ENCODE measurements at places on chromosomes 13 and 19.

DNA sequence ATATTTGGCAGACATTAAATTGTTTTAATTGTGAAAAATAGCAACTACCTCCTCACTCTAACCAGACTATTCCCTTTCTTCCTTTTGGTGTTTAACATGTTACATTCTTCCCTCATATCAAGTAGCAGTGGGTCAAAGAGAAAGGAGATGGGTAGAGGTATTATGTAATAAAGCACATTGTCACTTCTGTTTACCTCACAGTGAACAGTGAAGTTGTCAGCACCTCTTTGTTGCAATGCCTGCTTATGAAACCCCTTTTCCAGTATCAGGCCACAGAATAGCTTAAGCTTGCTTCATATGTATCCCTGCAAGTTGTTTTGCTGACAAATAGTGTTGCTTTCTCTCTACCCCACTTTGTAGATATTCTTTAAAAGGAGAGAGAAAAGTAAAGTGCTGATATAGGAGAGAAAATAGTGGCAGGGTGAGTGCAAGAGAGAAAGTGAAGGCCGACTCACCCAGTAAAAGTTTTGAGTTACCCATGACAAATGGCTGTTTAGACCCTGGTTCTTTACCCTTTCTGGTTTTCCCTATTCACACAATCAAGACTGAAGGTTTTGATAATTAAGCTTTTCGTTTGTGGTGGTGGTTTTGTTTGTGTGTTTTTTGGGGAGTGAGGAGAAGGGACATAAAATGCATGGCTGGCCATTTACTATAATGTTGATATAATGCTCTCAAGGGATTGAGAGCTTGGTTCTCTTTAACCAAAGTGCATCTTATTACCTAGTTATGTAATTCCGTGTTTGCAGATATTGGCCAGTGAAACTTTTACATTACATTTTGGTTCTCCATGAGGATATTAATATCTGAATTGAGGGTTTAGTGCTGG, 3.7 kb downstream of the ITM2B start:
- DNase-seq: no peak

GRCh38 chr13:49546561-49546960, 38.8 kb downstream of the RCBTB1 start:
- DNase-seq: no peak

GRCh38 chr19:49189259-49189658, 31.7 kb downstream of the TRPM4 start:
- DNase-seq: no peak

DNA sequence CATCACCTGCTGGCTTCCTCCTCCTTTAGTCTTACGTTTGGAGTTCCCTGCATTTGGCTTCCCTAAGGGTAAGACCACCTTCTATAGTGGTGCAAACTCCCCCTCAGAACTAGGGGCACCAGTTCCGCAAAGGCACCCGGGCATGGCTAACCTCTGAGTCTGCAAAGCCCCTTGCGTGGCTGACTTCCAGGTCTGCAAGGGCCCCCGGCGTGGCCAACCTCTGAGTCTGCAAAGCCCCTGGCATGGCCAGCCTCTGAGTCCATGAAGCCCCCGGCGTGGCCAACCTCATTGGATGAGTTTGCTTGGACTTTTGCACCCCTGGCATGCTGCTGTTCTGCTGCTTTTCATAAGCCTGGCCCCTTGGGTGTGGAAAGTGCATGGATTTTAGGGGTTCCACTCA, 5.1 kb downstream of the MCF2L start:
- DNase-seq: no peak

DNA sequence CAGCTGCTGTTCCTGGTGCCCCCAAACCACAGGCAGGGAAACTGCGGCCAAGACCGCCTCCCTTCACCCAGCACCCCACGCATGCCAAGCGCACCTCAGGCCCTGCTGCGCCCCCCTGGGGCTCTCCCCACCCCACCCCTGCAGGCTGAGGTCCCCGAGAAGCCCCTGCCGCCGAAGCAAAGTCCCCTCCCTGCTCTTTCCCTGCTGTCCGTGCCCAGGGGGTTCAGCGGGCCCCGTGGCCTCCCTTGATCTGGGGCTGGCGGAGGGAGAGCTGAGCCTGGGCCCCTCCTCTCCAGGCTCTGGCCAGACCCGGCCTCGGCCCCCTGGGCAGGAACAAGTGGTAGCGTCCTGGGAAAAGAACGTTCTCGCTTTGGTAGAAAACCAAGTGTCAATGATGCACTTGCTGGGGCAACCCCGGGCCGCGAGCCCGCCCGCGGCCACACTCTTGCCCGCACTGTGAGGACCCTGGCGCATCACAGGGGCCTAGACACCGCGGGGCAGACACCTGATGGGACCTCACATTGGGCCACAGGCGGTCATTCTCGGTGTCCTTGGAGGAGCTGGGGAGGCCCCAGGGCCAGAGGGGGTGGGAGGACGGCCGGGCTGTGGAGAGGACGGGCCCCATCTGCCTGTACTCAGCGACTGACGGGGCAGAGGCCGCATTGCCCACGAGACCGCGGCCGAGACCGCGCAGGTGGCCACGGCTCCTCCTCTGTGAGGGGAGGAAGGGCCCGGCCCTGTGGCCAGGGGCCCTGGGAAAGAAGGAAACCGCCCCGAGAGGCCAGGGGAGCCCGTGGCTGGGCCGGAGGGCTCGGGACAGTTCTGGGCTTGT, 29.0 kb downstream of the GPX4 start:
- DNase-seq: no peak

- DNase-seq: no peak
Measured at GRCh38 chr19:30906871-30907270, 442.4 kb downstream of the TSHZ3 start.

GRCh38 chr19:11478167-11479089, 2.4 kb downstream of the ELAVL3 start:
- no peak for DNase-seq

GRCh38 chr13:45195421-45195820, 5.4 kb downstream of the KCTD4 start:
- DNase-seq: no peak

GRCh38 chr19:5621945-5622464, 571 bp downstream of the SAFB2 start:
- no peak for DNase-seq

DNA sequence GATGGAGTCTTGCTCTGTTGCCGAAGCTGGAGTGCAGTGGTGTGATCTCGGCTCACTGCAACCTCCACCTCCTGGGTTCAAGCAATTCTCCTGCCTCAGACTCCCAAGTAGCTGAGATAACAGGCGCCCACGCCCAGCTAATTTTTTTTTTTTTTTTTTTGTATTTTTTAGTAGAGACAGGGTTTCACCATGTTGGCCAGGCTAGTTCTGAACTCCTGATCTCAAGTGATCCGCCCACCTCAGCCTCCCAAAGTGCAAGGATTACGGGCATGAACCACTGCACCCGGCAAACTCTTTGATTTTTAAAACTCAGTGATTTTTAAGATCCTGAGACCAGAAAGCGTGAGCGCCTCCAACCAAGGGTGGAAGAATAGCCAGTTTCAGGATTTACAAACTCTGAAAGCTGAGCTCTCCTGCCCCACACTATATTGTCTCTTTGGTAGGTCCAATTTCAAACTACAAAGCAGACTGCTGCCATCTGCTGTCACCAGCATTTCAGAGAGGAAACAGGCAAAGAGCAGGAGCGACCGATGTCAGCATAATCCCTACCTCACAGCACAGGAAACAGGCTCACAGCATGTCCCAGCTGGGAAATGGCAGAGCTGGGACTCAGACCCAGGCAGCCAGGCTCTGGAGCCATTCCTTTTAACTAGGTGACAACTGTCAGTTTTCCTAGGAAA, 9.2 kb downstream of the NOSIP start:
- no peak for DNase-seq

DNA sequence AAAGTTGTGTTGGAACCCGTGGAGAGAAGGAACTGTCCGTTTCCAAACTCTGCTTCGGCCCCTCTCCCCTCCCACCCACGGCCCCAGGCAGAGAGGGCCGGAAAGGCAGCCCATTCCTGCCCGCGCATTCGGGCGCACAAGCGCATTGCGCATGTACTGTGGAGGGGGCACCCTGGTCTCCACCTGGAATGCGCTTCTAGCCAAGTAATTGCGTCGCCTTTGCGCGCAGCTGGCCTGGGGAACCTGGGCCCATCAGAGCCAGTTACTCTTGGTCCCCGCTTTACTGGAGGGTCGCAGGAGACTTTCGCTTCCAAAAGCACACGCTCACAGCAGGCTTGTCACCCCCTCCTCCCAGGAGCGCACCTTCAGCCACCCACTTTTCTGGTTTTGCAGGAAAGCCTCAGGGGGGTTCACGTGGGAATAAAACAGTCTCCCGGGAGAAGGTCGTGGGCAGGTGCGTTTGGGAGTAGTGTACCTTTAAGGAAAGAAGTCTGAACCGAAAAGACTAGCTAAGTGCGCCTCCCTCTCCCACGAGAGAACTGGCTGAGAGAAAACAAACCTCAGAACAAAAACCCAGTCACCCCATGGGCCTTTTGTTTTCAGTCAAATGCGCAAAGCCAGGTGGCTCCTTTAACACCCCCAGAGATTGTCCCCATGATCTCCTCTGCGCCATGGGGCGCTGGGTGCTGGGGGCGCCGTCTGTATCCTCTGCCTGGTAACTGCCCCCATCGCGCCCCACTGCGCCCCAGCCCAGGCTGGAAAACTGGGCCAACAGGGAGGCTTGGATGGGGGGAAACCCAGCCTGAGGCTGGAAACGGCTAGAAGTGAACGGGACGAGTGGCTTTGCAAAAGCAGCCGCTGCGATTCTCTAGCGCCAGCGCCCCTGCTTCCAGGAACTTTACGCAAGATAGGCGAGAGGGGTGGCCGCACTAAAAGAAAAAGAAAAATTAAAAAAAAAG, 28.5 kb downstream of the GSX1 start:
- DNase-seq: no peak

DNA sequence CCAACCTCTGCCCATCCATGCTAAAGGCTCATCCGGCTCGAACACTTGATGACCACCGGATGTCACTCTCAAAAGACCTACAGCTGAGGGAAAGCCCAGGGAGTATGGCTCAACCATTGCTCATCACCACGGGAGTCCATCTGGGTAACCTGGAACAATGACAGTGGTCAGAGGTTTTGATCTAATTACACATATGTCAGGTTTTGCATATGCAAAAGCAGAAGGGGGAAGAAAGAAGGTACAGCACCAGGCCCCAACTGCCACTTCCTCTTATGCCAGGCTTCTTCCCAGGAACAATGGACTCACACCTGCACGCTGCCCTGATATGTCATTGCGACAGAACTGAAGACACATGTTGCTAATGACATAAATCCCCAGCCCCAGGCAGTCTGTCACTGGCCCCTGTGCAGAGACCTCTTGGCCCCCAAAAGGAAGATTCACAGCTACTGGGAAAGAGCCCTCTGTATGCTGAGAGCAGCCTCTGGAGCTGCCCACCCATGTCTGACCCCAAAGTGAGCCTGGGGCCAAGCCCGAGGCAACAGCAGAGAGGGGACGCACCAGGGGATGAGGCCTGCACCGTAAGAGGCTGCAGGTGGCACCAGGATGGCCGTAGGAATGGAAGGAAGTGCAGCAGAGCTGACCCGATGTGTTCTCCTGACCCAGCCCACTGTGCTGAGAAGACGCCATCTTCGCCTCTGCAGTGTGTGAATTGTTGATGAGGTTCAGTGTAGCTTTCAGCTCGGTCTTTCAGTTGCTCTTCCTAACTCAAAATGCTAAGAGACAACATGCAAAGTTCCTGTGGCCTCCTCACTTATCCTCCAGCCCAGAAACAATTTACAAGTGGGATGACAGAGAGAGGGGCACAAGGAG, 26.3 kb downstream of the EPS15L1 start:
- peak; percentile 6 for DNase-seq

- DNase-seq: no peak
Measured at GRCh38 chr19:40466219-40466984, 399 bp upstream of the SPTBN4 start.

- no peak for DNase-seq
Measured at GRCh38 chr19:6527893-6528543, 2.8 kb upstream of the TNFSF9 start.

- no peak for DNase-seq
Measured at GRCh38 chr13:111461445-111462149, 141.2 kb downstream of the TEX29 start.

DNA sequence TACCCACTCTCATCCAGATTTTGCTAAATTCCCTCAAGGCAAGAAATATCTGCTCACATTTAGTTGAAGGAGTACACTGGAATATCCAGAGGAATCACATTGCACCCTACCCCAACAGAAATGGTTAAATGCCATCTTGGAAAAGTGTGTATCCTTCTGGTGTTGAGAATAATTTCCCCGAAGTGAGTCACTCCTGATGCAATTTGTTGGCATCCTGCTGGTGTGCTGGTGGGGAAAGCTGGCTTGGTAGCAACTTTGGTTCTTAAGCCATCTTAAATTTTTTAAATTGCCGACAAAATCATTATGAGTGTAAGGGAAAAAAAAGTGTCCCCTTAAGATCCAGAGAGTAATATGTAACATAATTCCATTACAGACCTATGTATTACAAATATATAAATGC, 337.3 kb upstream of the DACH1 start:
- no peak for DNase-seq

DNA sequence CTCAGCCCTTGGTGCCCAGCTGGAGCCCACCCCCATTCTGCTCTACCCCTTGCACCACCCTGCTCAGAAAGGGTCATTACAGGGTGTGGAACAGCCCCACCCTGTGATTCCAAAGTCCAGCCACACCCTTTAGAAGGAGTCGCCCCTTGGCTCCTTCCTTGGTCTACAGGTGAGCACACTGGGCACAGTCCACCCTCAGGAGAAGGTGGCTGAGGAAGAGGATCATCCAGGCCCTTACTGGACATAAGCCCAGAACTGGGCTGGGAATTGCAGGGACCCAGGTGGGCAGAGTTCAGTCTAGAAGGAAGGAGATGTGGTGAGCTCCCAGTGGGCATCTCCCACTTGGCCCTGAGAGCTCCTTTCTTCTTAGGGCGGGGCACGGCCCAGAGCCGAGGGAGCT, 8.6 kb downstream of the SLC46A3 start:
- no peak for DNase-seq

DNA sequence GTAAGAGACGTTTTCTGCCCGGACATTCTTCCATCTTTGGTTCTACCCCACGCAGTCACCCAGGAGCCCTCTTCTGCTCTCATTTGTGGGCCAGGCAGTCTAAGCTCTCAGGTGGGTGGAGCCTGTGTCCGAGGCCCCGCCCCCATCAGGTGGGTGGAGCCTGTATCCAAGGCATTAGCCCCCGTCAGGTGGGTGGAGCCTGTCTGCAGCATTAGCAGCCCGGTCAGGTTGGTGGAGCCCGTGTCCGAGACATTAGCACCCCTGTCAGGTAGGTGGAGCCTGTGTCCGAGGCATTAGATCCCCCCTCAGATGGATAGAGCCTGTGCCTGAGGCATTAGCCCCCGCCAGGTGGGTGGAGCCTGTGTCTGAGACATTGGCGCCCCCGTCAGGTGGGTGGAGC, 45.5 kb upstream of the C13orf46 start:
- no peak for DNase-seq

DNA sequence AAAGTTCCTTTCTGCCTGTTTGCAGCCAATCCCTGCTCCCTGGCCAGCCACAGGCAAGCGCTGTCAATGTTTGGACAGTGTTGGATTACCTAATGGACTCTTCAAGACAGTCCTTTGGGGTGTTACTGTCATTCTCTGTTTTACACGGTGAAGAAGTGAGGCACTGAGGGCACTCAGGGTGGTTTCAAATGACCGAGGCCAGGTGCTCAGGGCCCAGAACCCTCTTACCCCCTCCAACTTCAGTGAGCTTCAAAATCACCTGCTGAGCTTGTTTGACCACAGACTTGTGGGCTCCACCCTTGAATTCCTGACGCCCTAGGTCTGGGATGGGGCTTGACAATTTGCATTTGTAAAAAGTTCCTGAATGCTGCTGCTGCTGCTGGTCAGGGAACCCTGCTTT, 97.9 kb downstream of the GGACT start:
- no peak for DNase-seq

GRCh38 chr13:51330791-51331190, 8.7 kb upstream of the SERPINE3 start:
- DNase-seq: no peak
